HepG2 (cell line): ENCODE measurements at places on chromosomes 4 and X.

GRCh38 chr4:1983846-1984405, 24.8 kb downstream of the NELFA start:
- H3K4me3 ChIP-seq: no peak overlapping the region
- H3K27me3 ChIP-seq: no peaks in the 10 kb centered on the region
- peaks cover 34% of the 10 kb centered on the region for H3K36me3 ChIP-seq
- no peaks in the 10 kb centered on the region for H3K4me1 ChIP-seq

DNA sequence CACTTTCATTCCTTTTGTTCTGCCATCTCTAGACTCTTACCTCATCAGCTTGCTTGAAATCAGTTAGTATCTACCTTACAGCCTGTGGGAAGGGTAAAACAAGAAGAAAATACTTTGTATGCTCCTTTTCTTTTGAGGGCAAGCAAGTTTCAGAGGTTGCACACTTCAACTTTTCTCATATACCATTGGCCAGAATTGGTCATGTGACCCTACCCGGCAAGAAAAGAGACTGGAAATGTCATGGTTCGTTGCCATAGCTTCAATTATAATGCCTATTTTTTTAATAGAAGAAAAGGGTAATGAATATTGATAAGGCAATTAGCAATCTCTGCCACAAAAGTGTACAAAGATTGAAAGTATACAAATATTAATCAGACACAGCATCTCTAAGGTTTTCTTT, 346.7 kb upstream of the TACR3 start:
- no peak for DNase-seq
- H3K4me1 ChIP-seq: no peaks in the 10 kb centered on the region
- H3K36me3 ChIP-seq: no peaks in the 10 kb centered on the region
- no peak overlapping the region for H3K27ac ChIP-seq
- no peaks in the 10 kb centered on the region for H3K27me3 ChIP-seq

DNA sequence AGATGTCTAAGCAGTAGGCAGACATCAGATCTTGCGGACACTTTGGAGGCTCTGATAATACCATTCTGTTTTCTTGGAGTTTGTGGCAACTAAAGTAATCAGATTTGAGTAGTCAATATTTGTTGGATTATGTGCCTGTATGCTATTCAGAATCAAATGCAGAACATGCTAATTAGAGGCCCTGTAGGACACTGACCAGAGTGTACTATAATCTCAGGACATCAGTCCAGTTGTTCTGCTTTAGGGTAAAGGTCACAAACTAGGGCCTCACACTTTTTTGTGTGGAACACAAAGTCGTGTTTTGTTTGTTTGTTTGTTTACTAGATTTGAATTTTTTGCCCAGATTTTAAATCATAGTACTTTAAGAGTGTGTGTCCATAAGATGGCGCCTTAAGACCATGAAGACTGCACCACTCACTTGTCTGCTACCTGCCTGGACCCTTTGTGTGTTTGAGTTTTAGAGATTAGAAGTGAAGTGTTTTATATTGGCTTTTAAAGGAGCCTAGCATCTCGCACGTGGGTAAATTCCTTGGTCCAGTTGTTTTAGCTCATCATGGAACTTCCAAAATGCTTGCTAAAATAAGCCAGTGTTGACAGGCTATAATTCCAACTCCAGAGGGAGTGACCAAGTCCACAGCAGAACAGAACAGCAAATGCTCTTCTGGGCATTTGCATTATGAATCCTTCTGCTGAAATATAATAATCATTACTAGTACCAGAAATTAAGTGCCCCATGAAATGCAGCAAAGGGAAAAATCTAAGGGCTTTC, 34.7 kb downstream of the IL13RA1 start:
- H3K4me3 ChIP-seq: no peak overlapping the region
- peaks cover 20% of the 10 kb centered on the region; the same call in 1 of the 3 replicates for H3K36me3 ChIP-seq
- no peak for DNase-seq
- H3K4me1 ChIP-seq: no peaks in the 10 kb centered on the region
- no peak overlapping the region for H3K27ac ChIP-seq

DNA sequence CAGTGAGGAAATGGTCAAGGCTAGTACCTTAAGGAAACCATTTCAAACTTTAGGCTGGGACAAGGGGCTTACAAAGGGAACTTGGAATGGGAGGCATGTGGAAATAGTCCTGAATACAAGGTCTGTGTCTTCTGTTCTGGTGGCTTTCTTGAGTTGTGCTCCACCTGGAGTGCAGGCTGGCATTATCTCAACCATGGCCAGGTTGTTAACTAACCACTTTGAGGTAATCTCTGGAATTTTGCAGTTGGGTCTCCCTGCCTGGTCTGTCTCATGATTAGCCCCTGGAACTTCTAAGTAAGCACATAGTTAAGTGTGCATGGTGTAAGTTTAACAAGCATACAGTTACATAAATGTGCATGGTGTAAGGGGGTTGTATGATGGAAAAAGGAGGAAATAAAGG, 77.5 kb downstream of the PCDH18 start:
- no peaks in the 10 kb centered on the region for H3K36me3 ChIP-seq
- no peak overlapping the region for H3K4me3 ChIP-seq
- H3K4me1 ChIP-seq: no peaks in the 10 kb centered on the region
- no peak for DNase-seq
- H3K27me3 ChIP-seq: no peaks in the 10 kb centered on the region
- no peak overlapping the region for H3K27ac ChIP-seq

DNA sequence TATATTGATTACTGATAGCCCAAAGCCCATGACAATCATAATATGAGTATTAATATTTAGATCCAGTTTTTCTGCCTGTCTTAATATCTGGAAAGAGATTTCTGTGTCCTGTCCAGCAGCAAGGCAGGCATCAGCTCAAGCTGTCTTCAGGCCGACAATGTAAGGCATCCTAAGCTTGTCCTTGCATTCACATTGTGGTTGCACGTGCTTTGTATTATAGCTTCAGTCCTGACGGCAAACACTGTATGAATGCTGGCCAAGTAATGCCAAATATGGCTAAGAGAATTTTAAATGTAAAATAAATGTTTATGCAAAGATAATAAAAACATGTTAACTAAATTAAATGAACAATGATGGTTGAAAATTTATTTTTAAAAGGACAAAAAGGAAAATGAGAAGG, 255.7 kb upstream of the RPS6KA3 start:
- H3K4me3 ChIP-seq: no peak overlapping the region
- H3K27me3 ChIP-seq: no peaks in the 10 kb centered on the region
- H3K4me1 ChIP-seq: peaks cover 16% of the 10 kb centered on the region
- DNase-seq: no peak
- H3K27ac ChIP-seq: no peak overlapping the region
- H3K36me3 ChIP-seq: no peaks in the 10 kb centered on the region

DNA sequence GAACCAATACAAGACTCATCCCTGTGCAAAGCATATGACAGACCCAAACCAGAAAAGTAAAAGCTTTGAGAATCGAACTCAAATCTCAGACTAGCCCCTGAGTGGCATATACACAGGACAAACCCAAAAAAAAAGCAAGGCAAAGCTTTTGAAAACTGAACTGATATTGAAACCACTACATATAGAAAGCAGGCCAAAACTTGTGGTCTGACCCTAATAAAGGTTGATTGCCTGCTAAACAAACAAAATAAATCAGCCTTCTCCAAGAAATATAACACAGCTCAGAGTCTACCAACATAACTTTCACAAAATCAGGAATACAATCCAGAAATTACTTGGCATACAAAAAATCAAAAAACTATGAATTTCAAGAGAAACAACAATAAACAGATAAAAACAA, 40.3 kb downstream of the LRBA start:
- peaks cover 55% of the 10 kb centered on the region for H3K4me1 ChIP-seq
- H3K4me3 ChIP-seq: no peak overlapping the region
- no peaks in the 10 kb centered on the region for H3K27me3 ChIP-seq
- DNase-seq: no peak
- H3K27ac ChIP-seq: peak overlapping the region; percentile 73

DNA sequence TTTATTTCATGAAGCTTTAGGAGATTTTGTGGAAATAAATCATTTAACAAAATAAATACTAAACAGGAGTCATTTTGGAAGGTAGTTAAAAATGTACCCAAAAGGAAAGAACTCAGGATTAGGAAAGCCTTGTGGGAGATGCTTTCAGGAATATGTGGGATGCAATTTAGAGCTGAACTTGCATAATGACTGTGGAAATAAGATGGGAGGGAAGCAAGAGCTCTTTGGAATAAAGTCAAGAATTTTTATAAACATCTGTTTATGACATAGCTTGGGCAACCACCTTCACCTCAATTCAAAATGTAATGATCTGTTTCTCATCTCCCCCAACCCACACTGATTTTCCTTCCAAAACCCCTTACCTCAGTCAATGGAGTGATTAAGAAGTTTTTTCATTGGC, 623.8 kb downstream of the FAT4 start:
- no peak for DNase-seq
- no peak overlapping the region for H3K27ac ChIP-seq
- H3K36me3 ChIP-seq: no peaks in the 10 kb centered on the region
- no peak overlapping the region for H3K4me3 ChIP-seq
- no peaks in the 10 kb centered on the region for H3K4me1 ChIP-seq
- H3K27me3 ChIP-seq: no peaks in the 10 kb centered on the region

GRCh38 chr4:5814421-5814820, 78.5 kb downstream of the CRMP1 start:
- H3K4me1 ChIP-seq: no peaks in the 10 kb centered on the region
- H3K4me3 ChIP-seq: no peak overlapping the region
- peaks cover 36% of the 10 kb centered on the region; the same call in 2 of the 3 replicates for H3K36me3 ChIP-seq
- no peak for DNase-seq

DNA sequence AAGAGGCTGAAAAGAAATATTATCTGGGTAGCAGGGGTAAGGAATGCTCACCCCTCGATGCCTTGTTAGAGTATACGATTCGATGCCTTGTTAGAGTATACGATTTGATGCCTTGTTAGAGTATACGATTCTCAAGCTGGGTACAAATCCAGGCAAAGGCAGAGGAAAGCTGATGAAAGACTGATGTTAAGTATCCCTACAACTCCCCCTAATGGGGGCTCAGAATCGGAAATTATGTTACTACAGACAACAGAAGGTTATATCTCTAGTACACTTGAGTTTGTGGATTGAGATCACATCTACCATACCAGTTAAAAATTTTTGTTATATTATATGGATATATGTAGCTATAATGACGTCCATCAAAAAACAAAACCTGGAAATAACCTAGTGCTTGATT, 4.8 kb downstream of the LRRC66 start:
- H3K36me3 ChIP-seq: no peaks in the 10 kb centered on the region
- peaks cover 14% of the 10 kb centered on the region for H3K4me1 ChIP-seq
- DNase-seq: peak; percentile 58
- no peak overlapping the region for H3K4me3 ChIP-seq
- H3K27me3 ChIP-seq: no peaks in the 10 kb centered on the region

GRCh38 chrX:889966-890651, 259.5 kb downstream of the SHOX start:
- H3K27ac ChIP-seq: no peak overlapping the region
- no peaks in the 10 kb centered on the region for H3K4me1 ChIP-seq
- H3K4me3 ChIP-seq: no peak overlapping the region
- no peak for DNase-seq
- H3K36me3 ChIP-seq: no peaks in the 10 kb centered on the region

DNA sequence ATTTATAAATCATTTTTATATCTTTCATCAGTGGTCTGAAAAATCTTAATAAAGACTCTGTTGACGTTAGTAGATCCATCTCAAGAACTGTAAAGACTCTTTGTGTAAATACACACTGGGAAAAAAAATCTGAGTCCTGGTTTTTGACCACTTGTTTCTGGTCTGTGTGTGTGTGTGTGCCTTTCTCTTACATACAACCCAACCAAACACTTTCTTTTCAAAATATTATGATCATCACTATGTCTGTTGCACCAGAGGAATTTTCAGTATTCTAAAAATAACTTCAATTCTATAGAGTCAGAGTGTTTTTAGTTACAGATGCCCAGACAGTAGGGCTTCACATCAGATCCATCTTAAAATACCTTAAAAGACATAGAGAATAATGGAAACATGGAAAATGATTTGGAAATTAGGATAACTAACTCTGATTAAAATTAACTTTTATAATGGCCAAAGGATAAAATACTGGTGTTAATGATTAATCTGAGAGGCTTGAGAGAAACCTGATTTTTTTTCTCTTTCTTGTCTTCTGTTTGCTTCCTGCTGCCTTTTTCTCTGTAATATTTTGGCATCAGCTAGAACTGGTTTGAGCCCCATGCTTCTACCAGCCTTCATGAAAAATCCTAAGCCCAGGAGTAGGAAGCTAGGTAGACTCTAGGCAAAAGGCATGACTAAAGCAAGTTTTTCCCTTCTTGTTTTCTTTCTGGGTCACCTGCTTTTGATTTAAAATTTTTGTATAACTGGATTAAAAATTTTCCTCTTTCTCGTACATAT, 99.7 kb downstream of the ATXN3L start:
- H3K36me3 ChIP-seq: no peaks in the 10 kb centered on the region
- no peak overlapping the region for H3K27ac ChIP-seq
- H3K4me1 ChIP-seq: no peaks in the 10 kb centered on the region
- H3K27me3 ChIP-seq: no peaks in the 10 kb centered on the region
- no peak overlapping the region for H3K4me3 ChIP-seq

DNA sequence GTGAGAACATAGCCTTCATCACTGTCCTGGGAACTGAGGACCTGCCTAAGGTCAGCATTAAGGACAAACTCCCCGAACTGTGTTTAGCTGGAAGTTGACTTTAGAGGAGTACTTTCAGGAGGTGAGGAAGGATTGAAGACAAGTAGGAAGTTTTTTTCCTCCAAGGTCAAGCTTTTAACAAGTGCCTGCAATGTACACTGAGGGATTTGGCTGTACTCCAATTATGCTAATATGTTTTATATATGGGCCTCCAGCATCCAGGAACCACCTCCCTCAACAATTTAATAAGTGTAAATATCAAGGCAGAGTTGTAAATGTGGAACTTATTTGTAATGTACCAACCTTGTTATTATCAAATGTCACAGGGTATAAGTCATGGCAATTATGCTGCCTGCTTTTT, 726.2 kb downstream of the RPA4 start:
- DNase-seq: no peak
- no peaks in the 10 kb centered on the region for H3K36me3 ChIP-seq
- no peaks in the 10 kb centered on the region for H3K4me1 ChIP-seq
- no peak overlapping the region for H3K27ac ChIP-seq
- no peaks in the 10 kb centered on the region for H3K27me3 ChIP-seq

DNA sequence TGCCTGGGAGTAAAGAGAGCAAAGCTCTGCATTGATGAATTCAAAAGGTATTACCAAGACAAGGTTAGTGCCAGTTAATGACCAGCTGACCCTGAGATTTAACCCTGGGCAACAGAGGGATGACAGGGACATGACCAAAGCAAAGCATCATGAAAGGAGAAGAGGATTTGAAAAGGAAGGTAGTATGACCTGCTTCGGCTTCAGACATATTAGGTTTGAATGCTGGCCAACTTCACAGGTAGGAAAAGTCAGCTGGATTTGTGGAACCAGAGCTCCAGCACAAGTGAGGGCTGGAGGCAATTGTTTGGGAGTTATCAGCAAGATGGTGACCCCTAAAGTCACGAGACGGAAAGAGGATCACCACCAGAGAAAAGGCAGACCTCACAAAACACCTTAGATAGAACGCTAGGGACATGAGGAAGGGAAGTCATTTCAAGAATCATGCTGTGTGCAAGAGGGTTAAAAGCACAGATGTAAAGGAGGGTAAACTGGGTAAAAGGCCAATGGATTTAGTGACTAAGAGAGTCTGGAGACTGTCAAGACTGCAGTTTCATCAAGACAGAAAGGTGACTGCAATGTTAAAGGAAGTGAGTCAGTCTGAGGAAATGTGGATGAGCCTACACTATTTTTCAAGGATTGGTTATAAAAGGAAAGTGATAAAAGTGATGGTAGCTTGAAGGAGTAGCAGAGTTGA, 45.6 kb downstream of the SH3RF1 start:
- DNase-seq: no peak
- H3K36me3 ChIP-seq: no peaks in the 10 kb centered on the region
- H3K27me3 ChIP-seq: no peaks in the 10 kb centered on the region
- H3K4me3 ChIP-seq: no peak overlapping the region
- H3K4me1 ChIP-seq: peaks cover 18% of the 10 kb centered on the region

- H3K27ac ChIP-seq: no peak overlapping the region
- no peaks in the 10 kb centered on the region for H3K27me3 ChIP-seq
- H3K4me1 ChIP-seq: no peaks in the 10 kb centered on the region
- no peak for DNase-seq
Observed at GRCh38 chr4:54368281-54369265, 139.5 kb downstream of the PDGFRA start.
